Fibroblast of skin of back (primary cell): ENCODE measurements at places on chromosomes 12 and 14.

DNA sequence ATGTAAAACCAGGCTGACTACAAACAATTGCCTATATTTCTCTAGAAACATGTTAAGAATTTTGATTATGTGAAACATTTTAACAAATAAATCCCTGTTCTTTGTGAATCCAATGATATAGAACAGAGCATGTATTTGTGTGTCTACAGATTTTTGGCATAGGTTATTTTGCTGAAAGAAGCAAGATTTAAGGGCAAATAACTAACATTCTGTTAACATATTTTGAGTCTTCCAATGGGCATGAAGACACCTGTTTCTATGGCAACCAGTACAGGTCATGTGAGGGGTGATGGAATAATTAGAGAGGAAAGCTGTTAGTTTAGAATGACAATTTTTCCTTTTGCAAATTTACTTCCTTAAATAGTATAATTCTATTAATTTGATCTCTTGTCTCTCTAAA is 8.8 kb downstream of the ART4 start:
- no peak for DNase-seq

- DNase-seq = peak; percentile 84
These were observed 16.1 kb downstream of the NTN4 start for GRCh38 chr12:95774311-95775045.

GRCh38 chr14:100525615-100526014 is 61.6 kb downstream of the BEGAIN start:
- DNase-seq = no peak

DNA sequence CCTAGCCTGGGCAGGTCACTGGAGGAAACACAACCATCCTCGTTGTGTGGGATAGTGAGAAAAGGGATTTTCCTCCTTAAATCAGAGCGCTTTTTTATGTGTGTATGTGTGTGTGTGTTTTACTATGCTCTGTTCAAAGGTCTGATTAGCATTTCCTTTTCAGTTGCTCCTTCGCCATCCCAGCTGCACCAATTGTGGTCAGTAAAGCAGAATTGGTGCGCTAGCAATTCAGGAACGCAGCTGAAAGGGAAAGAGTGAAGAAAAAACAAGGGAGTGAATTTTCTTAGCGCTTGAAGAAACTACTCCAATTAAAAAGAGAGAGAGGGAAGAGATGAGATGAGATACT is 173.3 kb upstream of the PARP11 start:
- no peak for DNase-seq

DNA sequence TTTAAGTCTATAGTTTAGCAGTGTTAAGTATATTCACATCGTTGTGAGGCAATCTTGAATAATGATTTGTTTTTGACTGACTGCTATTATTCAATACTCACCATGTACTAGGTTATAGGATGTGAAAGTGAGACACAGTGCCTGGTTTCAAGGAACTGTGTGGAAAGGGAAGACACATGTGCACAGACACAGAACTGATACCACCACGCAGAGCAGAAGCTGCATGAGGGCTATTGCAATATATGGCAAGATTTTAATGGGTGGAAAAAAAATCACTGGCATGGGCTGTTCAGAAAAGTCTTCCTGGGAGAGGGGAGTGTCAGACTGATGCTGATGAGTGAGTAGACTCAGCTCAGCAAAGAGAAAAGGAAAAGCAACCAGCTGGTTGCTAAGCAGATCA is 10.4 kb downstream of the SLC7A8 start:
- DNase-seq = no peak

DNA sequence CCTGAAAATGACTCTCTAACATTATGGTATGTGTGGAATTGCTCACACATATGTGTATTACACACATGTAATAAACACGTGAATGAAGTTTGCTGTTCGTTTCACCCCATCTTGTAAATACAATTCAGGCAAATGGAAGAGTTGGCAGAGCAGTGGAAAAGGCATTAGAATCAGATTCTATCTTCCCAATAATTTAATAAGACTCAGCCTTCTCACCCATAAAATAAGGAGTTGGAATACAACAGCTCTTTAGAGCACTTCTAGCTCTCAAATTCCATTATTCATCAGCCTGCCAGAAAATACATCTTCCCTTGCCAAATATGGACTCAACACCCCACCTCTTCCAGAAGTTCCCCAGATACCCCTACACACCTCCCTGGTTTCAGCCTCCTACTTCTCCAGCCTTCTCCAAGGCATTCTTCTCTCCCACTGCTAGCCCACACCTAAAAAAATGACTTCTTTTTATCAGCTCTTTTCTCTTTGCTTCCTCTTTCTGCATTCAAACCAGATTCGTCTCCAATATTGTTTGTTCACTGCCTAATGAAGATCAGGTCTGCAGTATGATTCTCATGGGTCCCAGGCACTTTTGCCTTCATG is 66.2 kb upstream of the DYRK2 start:
- DNase-seq = no peak

DNA sequence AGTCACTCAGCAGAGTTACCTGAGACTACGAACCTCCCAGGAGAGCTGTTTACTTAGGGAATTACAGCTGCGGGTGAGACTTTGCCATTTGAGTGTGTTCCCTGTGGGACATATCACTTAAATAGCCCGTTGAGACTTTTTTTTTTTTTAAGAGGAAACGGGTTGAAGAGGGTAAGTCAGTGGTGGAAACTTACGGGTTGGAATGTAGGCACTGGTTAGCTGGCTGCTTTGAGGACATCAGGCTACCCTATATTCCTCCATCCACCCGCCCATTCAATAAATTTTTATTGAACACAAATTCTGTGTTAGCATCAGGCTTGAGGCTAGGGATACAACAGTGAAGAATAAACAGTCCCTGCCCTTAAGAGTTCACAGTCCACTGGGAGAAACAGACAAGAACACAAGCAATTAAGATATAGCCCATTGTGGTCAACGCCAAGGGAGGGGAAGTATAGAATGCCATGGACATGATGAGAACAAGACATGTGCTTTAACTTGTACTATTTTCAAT is 88.1 kb upstream of the CPSF6 start:
- peak; percentile 57 for DNase-seq
